ENCODE measurements at places on chromosomes 11 and 22.

GRCh38 chr11:68839054-68839865 lies 2.5 kb downstream of the CPT1A start:
- DNase-seq = peak; percentile 89

DNA sequence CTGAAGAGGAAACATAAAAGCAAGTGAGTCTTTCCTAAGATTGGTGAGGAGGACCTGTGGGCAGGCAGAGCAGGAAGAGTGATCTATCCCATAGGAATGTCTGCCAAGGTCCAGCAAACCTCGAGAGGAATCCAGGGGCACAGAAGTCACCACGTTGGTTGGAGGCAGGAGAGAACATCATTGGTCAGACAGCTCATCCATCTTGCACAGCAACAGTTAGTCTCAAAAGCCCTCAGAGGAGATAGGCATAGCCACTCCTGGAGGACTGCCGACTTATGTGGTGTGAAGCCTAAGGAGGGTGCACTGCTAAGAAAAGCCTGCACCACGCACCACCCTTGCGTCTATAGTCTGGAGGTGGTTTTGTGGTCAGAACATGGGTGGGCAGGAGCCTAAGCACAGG lies 109.1 kb downstream of the RASSF10 start:
- no peak for DNase-seq

- no peak for DNase-seq
Measured at GRCh38 chr11:128946648-128947047, 4.0 kb upstream of the TP53AIP1 start.

DNA sequence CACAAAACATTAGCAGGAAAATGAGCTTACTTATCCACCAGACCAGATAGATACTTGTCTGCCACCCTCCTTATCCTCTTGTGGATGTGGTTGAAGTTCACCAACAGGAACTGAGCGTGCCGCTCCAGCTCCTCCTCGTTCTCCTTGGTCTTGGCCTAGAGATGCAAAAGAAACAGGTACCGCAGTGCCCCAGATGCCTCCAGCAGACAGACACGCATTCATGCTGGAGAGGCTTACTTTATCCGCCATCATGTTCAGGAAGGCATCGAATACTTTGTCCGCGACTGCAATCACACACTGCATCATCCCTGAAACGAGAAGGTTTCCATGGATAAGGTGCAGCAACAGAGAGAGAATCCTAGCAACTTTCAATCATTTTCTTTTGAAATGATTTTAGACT lies 21.0 kb upstream of the SERPIND1 start:
- no peak for DNase-seq

DNA sequence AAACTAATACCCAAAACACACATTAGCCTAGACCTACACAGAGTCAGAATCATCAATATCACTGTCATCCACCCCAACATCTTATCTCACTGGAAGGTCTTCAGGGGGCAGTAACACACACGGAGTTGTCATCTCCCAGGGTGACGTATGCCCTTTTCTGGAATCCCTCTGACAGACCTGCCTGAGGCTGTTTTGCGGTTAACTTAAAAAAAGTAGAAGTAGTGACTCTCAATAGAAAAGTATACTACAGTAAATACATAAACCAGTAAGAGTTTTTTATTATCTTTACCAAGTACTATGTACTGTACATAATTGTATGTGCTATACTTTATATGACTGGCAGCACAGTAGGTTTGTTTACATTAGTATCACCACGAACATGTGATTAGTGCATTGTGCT lies 80.5 kb downstream of the PGR start:
- DNase-seq = no peak

DNA sequence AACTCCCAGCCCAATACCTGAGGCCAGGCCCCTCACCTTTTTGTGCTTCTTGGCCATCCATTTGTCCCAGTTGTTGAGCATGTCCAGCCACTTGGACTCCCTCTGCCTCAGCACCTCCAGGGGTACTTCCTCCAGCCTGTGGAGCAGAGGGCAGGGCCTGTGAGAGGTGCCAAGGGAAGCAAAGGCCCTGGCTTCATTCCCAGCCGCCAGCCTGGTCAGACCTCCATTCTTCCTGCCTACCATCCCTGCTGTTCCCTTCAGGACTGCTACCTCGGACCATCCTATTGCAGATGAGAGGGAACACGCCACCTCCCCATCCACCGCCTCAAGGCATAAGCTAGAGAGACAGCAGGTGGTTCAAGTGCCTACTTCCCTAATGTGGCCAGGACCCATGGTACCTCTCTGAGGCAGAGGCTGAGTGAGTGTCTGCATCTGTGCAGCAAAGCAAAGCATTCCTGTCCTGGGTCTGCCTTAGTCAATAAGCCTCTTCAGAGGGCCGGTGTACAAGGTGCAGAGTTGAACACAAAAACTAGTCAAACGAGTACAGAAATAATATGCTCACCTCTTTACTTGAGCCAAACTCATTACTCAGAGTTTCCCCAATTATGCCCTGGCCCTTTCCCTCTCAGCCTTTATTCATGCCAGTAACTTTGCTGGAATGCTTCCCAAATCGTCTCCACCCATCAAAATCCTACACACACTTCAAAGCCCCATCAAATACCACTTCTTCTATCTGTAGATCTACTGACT lies 15.4 kb upstream of the CASTOR1 start:
- DNase-seq = peak; percentile 40

DNA sequence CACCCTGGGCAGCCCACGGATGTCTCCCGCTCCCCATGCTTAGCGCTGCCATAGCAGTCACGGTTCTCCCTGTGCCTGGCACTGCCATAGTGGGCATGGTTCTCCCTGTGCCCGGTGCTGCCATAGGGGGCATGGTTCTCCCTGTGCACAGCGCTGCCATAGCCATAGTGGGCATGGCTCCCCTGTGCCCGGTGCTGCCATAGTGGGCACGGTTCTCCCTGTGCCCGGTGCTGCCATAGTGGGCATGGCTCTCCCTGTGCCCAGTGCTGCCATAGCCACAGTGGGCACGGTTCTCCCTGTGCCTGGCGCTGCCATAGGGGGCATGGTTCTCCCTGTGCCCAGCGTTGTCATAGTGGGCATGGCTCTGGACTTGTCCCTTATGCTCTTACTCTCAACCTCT lies 19.9 kb upstream of the ARAP1 start:
- DNase-seq = no peak

- no peak for DNase-seq
Measured at GRCh38 chr11:117866526-117866925, 9.9 kb downstream of the FXYD6 start.

DNA sequence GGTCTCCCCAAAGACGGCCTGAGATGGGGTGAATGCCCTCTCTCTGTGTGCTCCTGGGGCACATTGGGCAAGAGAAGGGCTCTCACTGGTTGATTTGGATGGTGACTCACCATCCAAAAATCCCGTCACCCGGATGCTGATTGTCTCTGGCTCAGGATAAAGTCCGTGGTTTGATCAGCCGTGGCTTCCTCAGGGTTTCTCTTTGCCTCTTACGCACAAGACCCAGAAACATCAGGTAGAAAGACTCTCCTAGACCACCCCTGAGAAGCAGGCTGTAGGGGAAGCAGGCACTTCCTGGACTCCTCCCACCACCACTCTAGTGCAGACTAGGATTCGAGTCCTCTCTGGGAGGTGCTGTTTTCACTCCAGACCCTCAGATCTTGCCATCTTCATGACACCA lies 176.1 kb upstream of the NCAM1 start:
- no peak for DNase-seq

DNA sequence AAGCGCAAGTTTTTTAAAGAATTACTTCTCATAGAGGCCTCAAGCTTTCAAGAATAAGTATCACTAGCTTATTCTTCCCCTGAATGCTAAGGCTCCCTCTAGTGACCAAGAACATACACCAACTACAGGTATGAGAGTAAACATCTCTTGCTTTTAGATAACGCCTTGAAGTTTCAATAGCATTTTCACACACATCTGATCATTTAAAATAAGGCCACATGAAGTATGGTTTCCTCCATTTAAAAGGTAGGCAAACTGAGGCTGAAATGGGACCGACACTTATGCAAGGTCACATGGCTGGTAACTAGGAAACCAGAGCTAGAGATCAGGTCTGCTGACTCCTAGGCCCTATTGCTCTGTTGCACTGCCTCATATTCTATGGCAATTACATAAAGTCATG lies 66.5 kb downstream of the CCDC34 start:
- peak; percentile 43 for DNase-seq

DNA sequence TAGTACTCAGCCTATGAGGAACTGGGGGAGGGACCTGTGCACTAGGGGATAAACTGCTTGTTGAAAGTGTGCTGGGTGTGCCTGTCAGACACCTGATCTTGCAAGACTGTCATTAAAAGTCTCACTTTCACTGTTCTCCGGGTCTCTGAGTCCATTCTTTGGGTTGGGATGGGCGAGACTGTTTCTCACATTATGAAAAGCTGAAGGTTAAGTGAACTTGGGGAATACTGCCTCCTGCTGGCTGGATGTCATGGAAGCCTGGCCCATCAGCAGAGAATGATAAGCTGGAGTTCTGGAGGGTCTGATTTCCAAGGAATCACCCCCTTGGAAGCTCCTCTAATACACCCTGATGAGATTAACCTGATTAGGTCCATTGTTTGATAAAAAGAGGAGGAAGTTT lies 9.0 kb upstream of the VPREB1 start:
- DNase-seq = peak; percentile 70

DNA sequence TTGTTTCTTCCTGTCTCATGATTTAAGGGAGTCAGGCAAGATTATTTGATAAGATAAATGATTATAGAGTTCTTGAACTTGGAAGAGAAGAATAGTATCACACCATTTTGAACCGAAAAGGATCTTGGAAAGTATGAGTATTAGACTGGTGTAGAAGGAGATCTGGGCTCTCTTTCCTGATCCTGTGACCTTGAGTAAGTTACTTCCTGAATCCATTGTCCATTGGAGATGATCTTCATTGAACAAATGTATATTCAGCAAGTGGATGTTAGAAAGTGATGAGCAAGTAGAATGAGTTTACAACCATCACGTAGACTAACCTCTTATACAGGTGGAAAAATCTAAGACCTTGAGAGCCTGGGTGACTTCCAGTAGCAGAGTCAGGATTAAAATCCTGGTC lies 2.0 kb downstream of the ACO2 start:
- DNase-seq = no peak

- DNase-seq = no peak
Measured at GRCh38 chr11:1553808-1554594, 18.1 kb downstream of the DUSP8 start.

DNA sequence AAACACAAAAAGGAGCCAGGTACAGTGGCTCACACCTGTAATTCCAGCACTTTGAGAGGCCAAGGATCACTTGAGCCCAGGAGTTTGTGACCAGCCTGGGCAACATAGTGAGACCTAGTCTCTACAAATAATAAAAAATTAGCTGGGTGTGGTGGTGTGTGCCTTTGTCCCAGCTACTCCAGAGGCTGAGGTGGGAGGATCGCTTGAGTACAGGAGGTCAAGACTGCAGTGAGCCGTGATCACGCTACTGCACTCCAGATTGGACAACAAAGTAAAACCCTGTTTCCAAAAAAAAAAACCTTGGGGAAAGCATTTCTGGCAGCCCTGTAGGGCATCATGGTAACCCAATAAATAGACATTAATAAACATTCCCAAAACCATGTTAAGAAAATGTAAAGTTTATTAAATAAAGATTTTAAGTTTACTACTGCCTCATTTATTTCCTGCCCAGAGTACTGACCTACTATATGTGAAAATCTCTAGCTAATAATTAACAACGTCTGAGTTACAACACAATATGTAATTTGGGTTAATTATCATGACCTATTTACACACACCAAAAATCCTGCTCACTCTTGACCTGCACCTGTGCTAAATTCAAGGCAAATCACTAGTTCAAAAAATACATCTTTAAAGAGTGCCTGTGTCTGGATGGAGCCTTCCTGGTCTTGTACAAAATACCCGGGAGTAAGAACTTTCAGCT lies 8.4 kb downstream of the EEF1G start:
- no peak for DNase-seq

- DNase-seq = no peak
Measured at GRCh38 chr11:85628771-85629341, 463 bp downstream of the TMEM126B start.

DNA sequence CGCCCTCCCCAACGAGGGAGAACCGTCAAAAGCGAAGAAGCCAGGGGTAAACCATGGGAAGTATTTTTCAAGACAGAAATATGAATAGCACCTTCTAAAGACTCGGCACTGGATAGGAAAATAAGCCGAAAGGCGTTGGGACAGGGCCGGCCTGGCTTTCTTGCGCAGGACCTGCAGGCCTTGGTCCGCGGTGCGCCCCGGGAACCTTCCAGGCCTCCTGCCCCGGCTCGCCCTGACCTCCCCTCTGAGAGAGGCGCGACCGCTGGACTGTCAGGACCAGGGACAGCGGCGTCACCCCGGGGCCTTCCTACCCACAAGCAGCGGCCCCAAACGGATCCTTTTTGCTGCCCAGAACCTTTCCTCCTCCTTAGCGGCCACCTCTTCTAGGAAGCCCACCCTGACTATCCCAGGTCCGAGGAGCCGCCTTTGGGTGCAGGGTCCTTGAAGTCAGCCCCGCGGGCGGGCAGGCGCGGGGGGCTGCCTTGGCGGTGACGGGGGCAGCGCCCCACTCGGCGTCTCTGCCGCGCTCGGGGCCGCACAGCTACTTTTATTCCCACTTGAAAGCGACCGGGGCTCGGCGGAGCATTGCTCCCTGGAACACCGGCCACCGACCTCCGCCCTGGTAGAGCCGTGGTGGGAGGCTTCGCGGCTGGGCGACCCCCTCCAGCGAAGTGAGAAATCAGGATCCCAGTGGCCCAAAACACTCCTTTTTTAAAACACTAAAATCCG lies 650 bp upstream of the MAPK11 start:
- peak; percentile 75 for DNase-seq

GRCh38 chr11:73625696-73626318 lies 20.6 kb upstream of the PLEKHB1 start:
- DNase-seq = peak; percentile 84

GRCh38 chr11:92623055-92623454 lies 346.4 kb upstream of the MTNR1B start:
- no peak for DNase-seq

- DNase-seq = no peak
Measured at GRCh38 chr11:30381879-30382278, 59.0 kb downstream of the ARL14EP start.

GRCh38 chr11:18203723-18204122 lies 31.1 kb downstream of the MRGPRX4 start:
- peak; percentile 64 for DNase-seq

GRCh38 chr22:25364736-25365241 lies 145.3 kb downstream of the CRYBB2 start:
- DNase-seq = no peak

- DNase-seq = no peak
Measured at GRCh38 chr11:93515441-93516025, 27.7 kb downstream of the SMCO4 start.

Measured in GM10248 (cell line).